T-cell (primary cell): ENCODE measurements at places on chromosomes 11 and 22.
A peak's percentile ranks its signal among the peaks of the same experiment; 100 is the strongest.

- no peak for DNase-seq
Observed at GRCh38 chr11:110818032-110818687, 105.9 kb upstream of the ARHGAP20 start.

GRCh38 chr22:49269928-49270327 is 557.7 kb downstream of the BRD1 start:
- DNase-seq, result no peak

- DNase-seq, result no peak
Observed at GRCh38 chr11:123690485-123690884, 36.1 kb upstream of the SCN3B start.

- no peak for DNase-seq
Observed at GRCh38 chr11:108768370-108768769, 103.5 kb downstream of the DDX10 start.

DNA sequence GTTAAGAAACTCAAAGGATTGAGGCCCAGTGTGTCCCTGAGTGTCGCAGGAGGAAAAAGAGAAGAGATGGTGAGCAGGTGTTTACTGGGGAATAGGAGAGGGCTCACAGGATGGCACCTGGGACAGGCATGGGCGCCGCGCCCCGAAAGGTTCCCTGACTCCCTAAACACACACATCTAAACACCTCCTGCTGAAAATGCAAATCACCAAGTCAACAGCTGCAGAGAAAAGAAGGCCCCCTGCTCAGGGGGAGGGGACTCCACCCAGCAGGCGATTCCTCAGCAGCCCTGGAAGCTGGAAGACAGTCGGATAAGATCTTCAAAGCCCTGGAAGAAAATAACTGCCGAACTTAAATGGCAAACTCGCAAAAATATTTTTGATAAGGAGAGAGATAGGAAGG is 377.2 kb downstream of the BRD1 start:
- no peak for DNase-seq

- peak; percentile 69 for DNase-seq
Observed at GRCh38 chr22:50209893-50210292, 9.1 kb downstream of the SELENOO start.

DNA sequence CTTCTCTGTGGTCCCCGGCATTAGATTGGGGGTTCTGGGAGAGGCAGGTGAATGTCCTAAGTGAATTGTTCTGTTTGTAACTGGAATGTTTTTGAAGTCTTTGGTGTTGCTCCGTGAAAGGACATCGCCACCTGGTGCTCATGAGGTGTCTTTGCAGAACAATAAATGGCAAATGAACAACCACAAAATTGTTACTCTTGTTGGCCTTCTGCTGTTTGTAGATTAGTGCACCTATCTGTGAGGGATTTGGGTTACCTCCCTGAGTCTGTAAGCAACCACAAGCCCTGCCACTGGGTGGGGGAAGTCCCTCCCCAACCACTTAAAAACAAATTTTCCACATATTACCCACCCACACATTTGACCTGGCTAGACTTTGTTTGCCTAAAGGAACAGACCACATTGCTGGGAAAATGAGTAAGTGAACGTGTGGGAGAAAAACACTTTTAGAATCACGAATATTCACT is 4.7 kb downstream of the MPEG1 start:
- DNase-seq, result peak; percentile 23

DNA sequence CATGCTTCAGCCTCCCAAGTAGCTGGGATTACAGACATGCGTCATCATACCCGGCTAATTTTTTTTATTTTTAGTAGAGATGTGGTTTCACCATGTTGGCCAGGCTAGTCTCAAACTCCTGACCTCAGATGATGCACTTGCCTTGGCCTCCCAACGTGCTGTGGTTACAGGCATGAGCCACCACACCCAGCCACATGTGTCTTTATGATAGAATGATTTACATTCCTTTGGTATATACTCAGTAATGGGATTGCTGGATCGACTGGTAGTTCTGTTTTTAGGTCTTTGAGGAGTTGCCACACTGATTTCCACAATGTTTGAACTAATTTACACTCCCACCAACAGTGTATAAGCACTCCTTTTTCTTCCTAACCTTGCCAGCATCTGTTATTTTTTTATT is 276.2 kb downstream of the METTL15 start:
- DNase-seq, result no peak

DNA sequence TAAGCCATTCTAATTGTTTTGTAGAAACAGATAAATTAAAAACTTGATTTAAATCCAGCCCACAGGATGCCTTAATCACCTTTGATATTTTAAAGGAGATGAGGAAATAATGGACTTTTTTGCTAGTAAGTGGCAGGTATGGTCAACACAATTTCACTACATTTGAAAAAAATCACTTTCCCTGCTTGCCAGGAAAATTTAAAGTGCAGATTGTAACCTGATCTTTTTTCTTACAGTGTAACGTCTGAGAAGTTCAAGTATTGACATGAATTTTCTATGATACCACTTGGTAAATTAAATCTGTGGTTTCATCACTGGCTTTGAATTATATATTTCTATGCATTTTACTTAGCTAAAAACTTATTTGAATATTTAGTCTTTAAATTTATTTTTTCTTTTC is 65.3 kb downstream of the ARHGEF12 start:
- no peak for DNase-seq

DNA sequence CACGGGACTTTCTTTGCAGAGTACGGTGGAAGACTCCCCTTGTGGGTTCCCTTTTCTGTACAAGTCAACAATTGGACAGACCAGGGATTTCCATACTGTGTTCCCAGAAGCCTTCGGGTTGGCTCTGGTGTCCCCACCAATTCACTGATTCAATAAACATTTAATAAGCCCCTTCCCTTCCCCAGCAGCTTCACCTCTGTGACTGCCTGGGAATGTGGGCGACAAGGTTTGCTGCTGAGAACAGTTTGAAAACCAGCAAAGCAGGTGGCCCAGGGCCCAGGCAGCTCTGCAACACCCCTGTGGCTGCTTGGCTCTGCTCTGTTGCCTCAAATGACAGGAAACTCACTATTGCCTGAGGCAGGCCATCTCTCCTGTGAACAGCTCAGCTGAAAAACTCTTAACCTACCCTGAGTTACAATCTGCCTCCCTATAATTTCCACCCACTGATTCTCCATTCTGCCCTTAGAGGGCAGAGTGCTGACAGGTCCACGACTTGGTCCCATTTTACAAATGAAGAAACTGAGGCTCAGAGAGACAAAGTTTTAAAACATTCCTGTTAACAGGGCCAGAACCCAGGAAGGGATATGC is 10.4 kb downstream of the ADORA2A start:
- no peak for DNase-seq

GRCh38 chr11:108847298-108847990 is 182.6 kb downstream of the DDX10 start:
- no peak for DNase-seq

- no peak for DNase-seq
Observed at GRCh38 chr22:25996669-25997068, 172.6 kb upstream of the SEZ6L start.

GRCh38 chr11:82315093-82315492 is 418.6 kb downstream of the FAM181B start:
- no peak for DNase-seq

DNA sequence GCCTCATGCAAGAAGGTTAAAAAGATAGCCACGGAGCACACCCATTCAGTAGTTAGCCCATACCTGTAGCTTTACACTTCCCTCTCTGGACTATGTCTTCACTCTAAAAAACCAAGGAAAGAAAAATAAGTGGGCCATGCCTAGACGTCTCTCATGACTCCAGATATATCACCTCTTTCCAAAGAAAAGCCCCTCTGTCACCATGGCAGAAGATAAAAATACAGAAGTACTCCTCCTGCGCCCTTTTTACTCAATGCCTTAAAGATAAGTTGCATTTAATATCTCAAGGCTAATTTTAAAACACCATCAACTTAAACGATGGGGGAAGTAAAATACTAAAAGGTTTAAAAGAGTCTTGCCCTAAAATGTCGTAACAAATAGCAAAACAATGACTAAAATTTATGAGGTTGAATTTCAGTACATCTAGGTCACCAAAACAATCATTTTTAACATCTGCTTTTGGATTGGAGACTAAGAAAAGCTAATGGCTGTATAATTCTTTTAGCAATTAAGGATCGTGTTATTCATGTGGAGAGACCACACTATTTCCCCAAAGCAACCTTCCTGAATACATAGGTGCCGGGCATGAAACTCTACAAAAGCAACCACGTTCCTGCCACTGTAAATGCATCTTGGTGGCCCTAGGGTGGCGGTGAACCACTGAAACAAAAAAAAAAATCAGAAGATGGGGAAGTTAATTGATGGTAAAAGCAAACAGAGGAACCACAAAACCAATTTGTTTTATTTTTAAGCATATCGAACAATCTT is 46.0 kb downstream of the CELF1 start:
- no peak for DNase-seq

- DNase-seq, result no peak
Observed at GRCh38 chr22:19807161-19807913, 46.8 kb downstream of the TBX1 start.

DNA sequence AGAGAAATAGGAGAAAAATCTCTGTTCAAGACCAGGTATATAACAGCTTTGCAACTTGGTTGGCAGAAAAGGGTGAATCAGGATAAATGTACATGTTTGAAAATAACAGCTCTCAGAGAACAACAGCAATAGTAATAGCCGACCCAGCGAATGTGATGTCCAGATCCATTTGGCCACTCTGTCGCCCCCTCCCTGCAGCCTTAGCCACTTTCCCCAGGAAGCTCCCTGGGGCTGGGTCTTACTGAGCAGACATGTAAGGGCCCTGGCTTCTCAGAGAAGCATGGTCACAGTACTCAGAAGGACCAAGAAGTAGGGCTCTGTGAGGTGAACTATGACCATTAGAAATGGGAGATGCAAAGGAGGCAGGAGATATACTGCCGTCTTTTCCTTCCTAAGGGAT is 154.1 kb upstream of the SNX19 start:
- DNase-seq, result no peak

GRCh38 chr22:47044722-47045535 is 282.5 kb downstream of the TBC1D22A start:
- DNase-seq, result no peak
